ENCODE measurements at places on chromosomes 3 and 15. TPM values are rescaled to one million over a fixed set of nuclear protein-coding genes. Genes with fewer than 3 reads are reported as not detected.

DNA sequence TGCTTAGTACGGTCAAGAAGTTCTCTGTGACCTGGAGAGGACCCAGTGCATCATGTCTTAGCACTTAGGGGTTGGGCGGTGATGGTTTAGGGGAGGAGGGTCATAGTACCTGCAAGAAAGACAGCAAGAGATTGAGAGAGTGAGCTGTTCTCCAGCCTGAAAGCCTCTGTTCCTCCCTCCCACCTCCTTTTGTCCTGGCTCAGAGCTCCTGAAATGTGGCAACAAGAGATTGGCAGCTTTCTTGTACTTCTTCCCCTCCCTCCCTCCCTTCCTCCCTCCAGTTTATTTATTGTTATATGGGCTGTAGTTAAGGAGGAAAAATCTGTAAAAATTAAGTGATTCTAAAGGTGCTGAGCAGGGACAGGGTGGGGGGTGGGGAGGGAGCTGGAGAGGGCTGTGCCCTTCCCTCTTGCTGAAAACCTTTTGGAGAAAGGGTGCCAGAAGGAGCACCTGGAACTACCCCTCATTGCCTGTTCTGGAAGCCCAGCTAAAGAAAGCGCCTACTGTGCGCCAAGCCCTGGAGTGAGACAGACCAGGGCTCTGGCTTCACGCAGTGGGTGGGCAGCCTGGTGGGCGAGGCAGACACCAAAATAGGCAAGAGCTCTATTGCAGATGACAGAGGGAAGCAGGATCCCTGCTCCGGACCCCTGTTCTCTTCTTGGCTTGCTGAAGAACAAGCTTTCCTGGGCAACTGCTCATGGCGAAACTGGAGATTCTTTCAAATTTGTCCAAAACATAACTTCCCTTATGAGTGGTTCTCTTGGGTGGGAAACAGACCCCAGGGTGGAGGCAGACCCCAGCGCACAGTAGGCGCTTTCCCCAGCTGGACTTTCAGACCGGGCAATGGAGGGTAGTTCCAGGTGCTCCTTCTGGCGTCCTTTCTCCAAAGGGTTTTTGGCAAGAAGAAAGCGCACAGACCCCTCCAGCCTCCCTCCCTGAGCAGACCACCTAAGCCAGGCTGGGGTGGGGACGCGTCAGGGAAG, 35.6 kb downstream of the LINGO1 start:
- DNase-seq = no peak

- no peak for DNase-seq
Observed at GRCh38 chr15:51310064-51310463, 28.3 kb downstream of the CYP19A1 start.

The NLGN1 gene
- total RNA-seq = 3.4 TPM

DNA sequence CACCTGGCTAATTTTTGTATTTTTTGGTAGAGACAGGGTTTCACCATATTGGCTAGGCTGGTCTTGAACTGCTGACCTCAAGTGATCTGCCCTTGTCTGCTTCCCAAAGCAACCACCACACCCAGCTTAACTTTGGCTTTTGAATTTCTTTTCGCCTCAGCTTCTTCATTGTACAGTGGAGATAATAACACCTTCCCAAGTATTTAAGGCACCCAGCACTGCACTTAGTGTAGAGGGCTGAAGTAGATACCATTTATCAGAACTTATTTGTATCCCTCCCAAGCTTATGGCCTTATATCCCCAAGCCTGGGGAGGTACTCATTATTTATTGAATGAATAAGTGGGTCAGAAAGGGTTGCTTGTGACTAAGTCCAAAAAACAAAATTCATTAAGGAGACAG, 2.3 kb downstream of the SQOR start:
- DNase-seq = peak; percentile 1

GRCh38 chr15:34331809-34332208, 5.8 kb downstream of the SLC12A6 start:
- no peak for DNase-seq

DNA sequence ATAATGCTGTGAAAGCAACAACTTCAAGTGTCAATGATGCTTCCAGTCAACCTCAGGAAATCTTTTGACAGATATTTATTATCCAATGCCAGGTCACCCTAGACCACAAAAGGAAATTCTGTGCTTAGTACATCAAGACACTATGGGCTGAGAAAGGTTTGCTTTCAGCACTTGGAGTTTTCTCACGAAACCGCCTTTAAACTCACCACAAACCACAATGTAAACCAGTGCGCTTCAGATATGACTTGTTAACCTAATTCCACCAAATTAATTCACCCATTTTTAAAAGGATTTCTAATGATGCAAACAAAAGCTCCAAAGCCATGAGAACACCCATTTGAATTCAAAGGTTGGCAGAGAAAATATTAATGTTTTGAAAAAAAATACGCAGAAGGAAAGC, 292.9 kb upstream of the NR2F2 start:
- no peak for DNase-seq

DNA sequence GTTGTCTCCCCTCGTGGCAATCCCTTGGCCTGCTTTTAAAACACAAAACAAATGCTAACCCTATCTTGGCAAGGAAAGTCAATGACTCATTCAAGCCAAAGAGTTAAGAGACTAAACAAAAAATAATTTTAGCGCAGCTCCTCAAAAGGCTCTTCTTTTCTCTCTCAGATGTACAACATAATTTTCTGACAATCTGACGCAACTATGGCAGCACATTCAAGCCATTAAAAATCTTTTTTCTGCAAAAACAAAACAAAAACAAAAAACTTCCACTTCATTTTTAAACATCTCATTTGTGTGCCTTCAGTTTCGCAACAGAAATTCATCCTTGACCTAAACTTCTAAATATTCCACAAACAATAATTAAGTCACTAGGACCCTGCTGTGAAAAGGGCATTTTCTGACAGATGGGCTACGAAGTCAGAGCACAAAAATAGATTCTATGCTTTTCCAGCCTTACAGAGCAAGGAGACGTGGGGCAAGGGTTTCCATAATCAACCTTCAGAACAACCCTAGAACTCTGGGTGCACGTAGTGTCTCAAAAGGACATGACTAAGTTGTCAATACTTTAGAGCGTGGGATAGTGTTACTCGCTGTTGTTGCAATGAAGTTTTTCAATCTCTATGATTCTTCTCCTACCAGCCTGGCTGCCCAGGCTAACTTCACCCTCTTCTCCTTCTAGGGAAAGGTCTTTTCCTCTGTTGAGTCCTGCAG, 84.3 kb downstream of the MB21D2 start:
- no peak for DNase-seq

The FAM43A gene
- 5.0 TPM for total RNA-seq

- DNase-seq = peak; percentile 76
Observed at GRCh38 chr15:64460724-64461720, 644 bp downstream of the ZNF609 start.

GRCh38 chr3:44477312-44478030, at the start of gene ZNF445:
TSS of gene ZNF445 (minus strand) at chr3:44477670. CDS start at chr3:44455549, 22,121 bp downstream.
- DNase-seq = peak; percentile 92

The UQCC5 gene
- total RNA-seq = 34.3 TPM

The CLDN18 gene
- total RNA-seq = 0.27 TPM

The CCR3 gene
- not detected for total RNA-seq

DNA sequence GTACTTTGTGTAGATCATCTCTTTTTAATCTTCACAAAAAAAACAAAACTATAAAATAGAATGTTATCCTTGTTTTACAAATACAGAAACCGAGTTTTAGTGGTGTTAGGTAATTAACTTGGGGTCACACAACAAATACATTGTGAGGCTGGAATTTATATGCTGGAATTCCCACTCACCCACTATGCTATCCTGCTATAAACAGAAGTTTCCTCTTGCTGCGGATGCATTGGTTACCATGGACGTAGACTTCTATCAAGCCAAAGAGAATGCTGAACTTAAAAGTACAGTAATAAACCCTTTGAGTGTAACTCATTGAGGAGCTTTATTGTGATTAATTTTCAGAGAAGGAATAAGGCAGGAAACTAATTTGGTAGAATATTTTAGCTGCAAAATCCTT, 9.2 kb downstream of the SNAP23 start:
- DNase-seq = no peak

DNA sequence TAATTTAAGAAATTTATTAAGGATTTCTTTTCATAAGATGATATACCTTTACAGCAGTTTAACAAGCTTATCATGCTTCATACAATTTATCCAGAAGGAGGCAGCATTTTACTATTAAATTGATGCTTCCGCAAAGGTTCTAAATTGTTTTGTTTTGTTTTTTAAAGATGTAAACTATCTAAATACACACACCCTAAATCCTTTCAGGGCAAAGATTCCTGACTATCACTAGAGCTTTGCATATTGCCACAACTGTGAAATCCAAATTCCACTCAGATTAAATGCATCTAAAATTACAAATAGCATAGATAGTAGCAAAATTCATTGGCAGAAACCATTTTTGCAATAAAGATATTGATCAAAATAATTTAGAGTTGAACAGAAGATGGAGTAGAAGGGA, 44.5 kb upstream of the CCNL1 start:
- DNase-seq = no peak

DNA sequence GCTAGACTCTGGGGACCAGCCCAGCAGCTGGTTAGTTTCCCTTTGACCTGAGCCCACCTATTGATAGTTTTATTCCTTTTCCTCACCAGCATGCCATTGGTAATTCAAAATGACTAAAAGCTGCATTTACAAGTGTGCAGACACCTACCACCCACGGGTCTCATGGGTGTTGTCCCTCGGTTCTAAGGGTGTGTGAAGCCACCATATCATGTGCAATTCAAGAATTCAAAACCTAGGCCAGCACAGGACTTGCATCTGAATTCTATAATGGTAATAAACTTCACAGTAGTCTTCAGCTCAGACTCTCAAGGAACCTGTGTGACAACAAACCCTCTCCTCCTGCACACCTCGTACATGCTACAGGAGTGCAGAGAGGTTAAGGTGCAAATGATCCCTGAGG, 55.3 kb downstream of the NTRK3 start:
- DNase-seq = no peak

The ITIH1 gene
- total RNA-seq = not detected
